Activated T-helper 1 cell treated with anti-CD3 and anti-CD28 coated beads, Interleukin-2, amount 50 U/mL, for 16 hours (primary cell): ENCODE measurements at places on chromosomes 4 and X.

DNA sequence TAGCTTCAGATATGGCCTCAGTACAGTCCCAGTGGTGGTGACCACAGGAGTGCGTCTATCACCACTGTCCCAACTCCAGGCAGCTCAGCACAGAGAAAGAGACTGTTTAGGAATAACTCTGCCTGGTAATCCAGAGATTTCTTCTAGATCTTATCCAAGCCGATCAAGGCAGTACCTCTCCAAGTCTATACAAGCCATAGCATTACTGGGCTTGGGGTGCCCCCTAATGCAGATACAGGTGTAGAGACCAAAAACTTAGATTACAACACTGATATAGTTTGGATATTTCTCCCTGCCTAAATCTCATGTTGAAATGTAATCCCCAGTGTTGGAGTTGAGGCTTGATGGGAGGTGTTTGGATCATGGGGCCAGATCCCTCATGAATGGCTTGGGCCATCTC, 100.9 kb downstream of the PTCHD1 start:
- no peak for DNase-seq

DNA sequence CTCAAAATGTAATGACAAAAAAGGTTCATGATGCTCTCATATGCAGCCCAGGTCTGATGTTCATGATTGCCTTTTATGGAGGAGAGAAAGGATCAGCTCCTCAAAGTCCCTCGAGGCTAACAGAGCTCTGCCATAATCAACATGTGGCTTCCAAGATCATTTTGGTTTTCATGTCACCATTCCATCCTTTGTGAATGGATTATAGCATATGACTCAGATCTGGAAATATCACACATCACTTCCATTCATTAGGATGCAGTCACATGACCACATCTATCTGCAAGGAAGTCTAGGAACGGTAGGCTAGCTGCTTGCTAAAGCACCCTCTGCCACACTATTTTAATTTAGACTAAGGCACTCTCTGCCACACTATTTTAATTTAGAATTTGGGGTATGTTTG, 77.6 kb downstream of the COX18 start:
- DNase-seq, result no peak

DNA sequence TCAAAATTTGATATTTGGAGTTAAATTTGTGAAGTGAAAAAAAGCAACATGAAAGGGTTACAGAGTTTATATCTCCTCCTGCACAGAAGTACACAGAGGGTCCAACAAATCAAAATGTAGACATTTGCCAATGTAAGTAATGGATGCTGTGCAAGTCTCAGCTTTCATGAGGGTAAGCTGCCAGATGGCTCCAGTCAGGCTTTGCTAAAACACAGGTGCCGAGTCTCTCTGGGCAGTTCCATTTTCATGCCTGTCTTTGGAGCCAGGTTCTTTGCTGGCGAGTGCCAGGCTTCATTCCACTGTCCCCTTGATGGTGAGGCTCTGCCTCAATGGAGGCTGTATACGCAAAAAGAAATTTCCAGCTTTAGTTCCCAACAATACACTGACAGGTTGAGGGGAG, 27.9 kb downstream of the SLC4A4 start:
- no peak for DNase-seq

DNA sequence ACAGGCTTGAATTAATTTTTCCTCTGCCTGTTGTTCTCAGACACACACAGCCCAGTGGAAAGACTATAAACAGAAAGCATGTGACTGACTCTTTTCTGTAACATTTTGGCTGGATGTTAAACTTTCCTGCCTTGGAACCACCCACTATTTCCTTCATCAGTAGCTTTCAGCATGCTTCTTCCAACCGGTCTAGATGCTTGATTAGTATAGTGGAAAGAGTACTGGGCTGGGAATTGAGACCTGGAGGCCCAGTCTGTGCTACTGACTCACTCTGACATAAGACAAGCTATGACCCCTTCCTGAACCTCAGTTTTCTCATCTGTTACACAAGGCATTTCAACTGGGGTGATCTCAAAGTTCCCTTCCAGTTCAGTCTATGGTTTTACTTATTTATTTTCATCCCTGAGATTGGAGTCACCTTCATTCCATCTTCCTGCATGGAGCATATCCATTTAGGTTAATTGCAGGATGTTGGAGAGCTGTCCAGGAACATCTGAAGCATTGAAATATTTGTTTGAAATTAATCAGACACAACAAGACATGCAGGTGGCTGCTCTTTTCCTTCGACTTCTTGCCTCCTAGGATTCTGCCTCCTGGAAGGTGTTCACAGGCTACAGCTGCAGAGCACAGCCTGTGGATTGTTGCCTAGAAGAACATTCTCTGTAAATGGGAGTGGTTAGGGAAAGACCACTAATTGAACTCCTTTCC, 173.4 kb downstream of the RTL9 start:
- no peak for DNase-seq

GRCh38 chrX:56468441-56468840, 95.0 kb upstream of the UBQLN2 start:
- no peak for DNase-seq
